ENCODE measurements at places on chromosomes 6 and 20.

DNA sequence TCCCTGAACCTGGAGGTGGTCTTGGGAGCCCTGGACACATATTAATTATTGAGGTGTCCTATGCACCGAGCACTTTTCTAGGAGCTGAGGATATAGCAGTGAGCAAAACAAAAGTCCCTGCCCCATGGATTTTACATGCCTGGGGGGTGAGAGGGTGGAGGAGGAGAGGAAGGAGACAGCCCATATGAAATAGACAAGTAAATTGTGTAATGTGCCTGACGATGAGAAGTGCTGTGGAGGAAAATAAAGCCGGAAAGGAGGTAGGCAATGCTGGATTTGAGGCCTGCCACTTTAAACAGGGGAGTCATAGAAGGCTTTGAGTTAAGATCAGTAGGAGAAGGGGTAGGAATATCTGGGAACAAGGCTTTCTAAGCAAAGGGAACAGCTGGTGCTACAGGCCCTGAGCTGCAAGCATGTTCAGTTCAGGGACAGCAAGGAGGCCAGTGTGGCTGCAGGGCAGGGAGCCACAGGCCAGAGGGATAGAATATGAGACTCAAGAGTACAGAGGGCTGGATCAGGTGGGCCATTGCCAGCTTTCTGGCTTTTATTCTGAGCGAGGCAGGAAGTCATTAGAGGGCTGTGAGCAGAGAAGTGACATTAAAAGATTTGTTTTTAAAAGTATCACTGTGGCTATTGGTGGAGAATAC, 19.1 kb upstream of the MYLIP start:
- no peak for DNase-seq

DNA sequence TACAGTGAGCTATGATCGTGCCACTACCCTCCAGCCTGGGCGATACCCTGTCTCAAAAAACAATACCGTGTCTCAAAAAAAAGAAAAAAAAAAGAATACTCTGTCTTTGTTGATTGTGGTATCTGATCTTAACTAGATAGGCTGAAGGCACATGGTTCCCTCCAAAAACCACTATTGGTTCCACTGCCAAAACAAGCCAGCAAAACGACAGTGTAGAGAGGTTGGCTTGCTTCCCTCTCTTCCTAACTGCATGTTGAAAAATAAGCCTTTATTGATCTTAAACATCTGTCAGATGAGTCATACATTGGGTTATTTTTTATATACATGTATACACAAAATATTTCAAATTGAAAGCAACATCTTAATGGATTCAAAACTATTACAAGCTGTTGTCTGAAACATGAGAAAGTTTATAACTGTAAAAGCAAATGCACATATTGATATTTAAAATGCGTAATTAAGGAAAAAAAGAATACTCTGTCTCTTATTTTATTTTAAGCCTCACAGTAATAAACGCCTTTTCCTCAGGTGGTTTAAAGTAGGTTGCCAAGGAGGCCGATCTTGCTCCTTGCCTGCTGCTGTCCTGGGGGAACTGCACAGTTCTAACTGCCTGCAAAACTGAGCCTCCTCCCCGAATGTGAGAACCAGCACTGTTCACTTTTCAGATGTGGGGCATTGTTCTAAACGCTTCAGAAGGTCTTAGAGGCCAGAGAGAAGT, 7.0 kb upstream of the NINL start:
- DNase-seq, result no peak

- no peak for DNase-seq
These were observed 3.8 kb upstream of the NPEPL1 start for GRCh38 chr20:58688840-58689239.

DNA sequence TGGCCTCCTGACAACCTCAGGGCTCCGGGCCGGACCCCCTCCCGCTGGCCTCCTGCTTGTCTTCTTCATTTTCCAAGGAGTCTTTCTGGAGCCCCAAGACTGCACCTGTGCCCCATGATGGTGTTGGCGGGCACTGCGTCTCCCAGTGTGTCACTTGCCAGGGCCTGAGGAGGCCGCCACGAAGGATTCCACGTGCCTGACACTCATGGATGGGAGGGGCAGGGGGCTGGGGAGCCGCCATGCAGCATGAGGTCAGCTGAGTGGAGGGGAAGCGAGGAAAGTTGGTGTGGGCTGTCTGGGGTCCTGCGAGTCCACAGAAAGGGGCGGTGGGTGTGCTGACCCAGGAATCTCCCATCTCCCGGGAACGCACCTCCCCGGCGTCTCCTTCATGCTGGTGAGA, 165.7 kb downstream of the SMOC2 start:
- no peak for DNase-seq

- DNase-seq, result no peak
These were observed 22.1 kb downstream of the RUNX2 start for GRCh38 chr6:45350186-45350710.

GRCh38 chr20:38514947-38515346, 42.3 kb downstream of the RALGAPB start:
- DNase-seq, result no peak

GRCh38 chr20:48814633-48815032, 13.2 kb downstream of the PREX1 start:
- no peak for DNase-seq

All from A673 (cell line).